WTC11 (cell line): ENCODE measurements at places on chromosomes 7 and 10. TPM values are rescaled to one million over a fixed set of nuclear protein-coding genes. Genes with fewer than 3 reads are reported as not detected.

DNA sequence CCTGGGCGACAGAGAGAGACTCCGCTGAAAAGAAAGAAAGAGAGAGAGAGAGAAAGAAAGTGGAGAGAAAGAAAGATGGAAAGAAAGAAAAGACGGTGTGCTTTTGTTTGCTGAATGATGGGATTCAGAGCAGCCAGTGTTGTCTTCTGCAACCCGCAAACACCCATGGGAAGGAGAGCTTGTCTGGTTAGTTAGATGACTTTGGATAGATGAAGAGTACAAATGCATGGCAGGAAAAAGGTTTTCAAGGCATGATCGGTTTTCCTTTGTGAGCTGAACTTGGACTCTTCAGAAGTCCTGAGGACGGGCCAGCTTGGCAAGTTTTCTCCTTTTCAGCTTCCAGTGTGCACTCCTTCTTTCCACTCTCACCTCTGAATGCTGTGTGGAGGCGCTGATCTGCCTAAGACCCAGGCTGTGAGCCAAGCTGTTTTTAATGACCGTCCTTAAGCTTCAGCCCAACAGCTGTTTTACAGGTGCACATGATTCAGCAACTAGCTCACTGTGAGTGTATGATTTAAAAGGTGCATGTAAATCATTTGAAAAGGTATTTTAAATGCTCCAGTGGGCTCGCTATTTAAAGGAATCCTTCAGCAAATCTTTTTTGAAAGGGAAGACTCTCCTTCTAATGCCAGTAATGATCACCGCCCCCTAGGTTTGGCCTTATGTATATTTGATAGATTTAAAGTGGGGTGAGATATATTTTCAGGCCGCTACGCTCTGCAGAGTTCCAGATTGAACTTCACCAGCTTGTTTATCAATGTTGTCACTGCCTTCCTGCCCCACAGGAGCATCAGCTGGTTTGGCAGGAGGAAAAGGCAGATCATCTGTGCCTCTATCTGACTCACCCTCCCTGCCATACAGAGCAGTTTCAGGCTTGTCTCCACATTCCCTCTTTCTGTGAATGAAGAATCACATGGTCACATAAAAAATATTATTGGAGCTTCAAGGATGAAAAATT lies 115.0 kb downstream of the PLXDC2 start:
- H3K27ac ChIP-seq, result peak overlapping the region; percentile 81
- DNase-seq, result no peak
- H3K4me1 ChIP-seq, result peaks cover 34% of the 10 kb centered on the region
- H3K4me3 ChIP-seq, result no peak overlapping the region
- H3K36me3 ChIP-seq, result peaks cover 10% of the 10 kb centered on the region; the same call in 1 of the 2 replicates

The RBP3 gene
- not detected in 3 replicates for total RNA-seq

The CDH23 gene
- 2.1 to 3.1 TPM (median 2.9 TPM) in 3 replicates for total RNA-seq

- no peak overlapping the region for H3K4me3 ChIP-seq
- DNase-seq, result no peak
- H3K36me3 ChIP-seq, result no peaks in the 10 kb centered on the region
- peaks cover 36% of the 10 kb centered on the region for H3K4me1 ChIP-seq
- no peak overlapping the region for H3K27ac ChIP-seq
Measured at GRCh38 chr7:51279391-51280023, 37.1 kb downstream of the COBL start.

DNA sequence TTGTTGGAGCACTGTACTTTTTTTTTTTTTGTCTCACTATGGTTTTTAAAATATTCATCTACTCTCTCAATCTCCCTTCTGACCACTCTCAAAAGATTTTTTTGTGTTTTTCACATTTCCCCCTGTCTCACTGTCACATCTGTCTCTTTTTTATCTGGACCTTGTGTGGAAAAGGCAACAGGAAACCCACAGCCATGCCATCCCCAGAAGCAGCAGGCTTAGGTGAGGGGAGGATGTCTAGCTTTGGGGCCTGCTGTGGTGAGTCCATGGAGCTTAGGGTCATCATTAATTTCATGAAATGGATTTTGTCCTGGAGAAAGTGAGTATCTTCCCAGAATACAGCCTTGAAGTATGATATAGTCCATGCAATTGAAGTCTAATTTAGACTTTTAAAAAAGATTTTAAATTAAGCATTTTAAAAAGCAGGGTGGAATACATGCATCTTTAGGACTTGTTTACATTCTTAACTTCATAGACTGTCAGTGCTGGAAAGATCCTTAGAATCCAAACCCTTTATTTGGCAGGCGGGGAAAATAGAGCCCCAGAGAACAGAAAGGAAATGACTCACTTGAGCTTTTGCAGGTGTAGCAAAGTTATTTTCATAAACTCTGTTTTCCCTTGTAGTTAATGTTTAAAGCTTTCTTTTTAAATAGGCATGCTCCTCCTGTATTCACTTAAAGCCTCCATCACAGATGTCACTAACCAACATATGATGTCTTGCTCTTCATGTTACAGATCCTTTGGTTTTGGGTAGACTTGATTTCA lies 25.1 kb downstream of the MINDY4 start:
- DNase-seq, result no peak
- H3K4me3 ChIP-seq, result no peak overlapping the region
- H3K36me3 ChIP-seq, result no peaks in the 10 kb centered on the region
- H3K4me1 ChIP-seq, result peaks cover under 1% of the 10 kb centered on the region; the same call in 1 of the 2 replicates
- H3K27me3 ChIP-seq, result no peaks in the 10 kb centered on the region
- no peak overlapping the region for H3K27ac ChIP-seq

The MSMB gene
- not detected in 3 replicates for total RNA-seq

DNA sequence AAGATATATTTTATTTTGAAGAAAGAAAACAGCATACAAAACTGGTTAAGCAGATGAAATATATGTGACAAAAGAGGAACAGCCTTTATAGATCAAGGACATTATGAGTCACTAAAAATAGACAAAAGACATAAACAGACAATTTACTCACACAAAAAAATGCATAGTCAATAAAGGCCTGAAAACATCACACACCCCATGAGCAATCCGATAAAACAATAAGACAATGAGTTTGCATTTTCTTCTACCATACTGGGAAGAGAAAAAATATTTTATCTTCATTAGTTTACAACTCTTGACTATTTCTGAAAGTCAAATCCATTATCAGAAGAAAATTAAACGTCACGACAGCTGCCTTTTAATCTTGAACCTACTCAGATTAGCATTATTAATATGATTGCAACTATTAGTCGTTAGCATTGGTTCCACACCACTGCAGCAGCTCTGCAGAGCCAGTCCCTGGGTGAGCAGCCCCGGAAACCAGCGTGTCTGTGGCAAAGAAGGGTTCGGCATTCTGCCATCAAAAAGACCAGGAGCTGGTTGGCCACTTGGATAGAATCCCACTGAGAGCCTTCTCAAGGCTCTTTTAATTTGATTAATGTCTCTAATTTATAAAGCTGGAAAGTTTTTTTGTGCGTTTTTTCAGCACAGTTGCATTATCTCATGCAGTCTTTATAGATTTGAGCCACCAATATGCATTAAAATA lies 305.4 kb upstream of the SHH start:
- no peaks in the 10 kb centered on the region for H3K27me3 ChIP-seq
- no peaks in the 10 kb centered on the region for H3K4me1 ChIP-seq
